ENCODE measurements at places on chromosomes 4 and X.

DNA sequence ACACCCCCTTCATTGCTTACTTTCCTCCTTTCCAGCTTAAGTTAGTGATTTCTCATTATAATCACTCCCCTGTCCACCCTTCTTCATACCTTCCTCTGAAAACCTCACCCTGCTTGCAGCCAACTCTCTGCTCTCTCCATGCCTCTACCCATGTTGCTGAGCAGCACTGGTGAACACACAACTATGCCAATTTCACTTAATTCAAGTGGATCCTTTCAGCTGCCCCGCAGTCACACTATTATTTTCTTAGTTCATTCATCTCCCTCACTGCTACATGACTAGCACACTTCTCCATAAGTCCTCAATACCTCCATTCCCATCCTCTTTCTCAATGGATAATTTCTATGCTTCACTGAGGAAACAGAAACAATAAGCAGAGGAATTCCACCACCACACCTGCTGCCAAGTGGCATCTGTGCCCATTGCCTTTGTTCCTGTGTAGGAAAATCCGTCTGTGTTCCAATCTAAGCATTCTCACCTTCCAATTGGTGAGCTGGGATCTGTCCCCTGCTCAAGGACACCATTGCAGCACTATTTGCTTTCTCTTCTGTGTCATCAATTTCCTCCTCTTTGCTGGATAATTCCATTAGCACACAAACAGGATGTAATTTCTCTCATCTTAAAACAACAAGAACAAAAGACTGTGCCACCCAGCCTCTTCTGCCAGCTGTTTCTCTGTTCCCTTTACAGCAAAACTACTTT is 25.2 kb upstream of the PRSS48 start:
- DNase-seq = no peak

DNA sequence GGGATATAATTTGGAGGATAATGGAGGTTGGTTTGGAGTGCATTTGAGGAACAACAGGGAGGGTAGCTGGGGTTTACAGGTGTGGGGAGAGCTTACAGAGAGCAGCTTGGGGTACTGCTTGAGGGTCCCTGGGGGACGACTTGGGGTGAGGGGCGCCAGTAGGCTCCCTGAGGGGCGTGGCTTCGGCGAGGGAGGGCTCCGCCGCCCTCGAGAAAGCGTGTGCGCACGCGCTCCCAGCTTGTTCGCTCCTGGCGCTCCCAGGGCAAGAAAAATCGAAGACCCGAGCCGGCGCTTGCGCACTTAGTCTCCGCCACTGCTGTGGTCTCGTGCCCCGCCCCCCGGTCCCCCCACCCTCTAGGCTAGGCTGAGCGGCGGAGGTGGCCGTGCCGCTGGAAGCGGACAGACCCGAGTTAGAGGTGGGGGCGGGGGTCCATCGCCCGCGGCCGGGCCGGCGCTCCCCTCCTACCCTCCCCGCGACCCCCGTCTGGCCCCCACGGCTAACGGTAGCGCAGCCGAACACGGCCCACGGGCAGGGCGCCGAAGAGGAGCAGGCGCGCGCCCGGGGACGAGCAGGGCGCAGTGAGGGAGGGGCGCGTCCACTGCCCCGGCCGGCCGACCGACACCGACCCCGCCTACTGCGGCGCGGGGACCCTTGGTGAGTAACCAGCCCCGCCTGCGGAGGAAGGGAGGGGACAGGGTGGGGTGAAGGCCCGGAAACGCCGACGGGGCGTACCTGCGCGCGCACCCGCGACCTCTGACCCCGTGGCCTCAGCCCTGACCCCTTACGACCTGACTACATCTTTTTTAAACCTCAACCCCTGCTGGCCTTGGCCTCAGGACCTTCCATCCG is 5.4 kb upstream of the CCDC120 start:
- peak; percentile 78 for DNase-seq

DNA sequence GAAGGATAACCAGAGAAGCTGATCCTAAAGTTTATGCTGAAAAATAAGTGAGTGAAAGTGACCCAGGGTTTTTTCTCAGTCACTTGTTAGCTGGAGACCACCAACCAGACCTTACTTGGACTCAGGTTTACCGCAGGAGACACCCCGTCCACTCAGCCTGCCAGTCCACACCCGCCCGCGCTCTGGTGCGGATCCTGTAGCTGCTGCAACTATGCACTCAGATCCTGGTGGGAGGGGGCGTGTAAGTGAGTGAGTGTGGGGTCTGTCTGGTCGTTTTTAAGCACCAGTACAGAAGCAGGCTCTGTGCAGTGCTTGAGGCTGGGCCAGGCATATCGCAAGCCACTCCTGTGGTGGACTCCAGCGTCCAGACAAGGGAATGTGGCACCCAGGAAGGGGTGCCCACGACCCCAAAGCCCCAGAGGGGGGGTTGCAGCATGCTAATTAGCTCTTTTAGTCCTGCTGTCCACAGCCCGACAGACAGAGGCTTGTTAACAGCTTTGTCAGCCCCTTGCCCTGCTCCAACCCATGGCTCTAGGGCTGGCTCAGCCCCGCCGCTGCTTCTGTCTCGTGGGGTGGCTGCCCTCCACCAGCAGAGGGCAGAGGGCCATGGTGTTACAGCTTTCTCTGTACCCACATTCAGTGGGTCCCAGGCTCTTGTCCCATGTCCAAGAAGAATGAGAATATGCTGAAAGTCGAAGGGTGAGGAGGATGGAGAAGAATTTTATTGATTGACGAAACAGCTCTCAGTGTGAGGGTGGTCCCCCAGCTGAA is 40.4 kb upstream of the PPP1R2C start:
- DNase-seq = no peak

DNA sequence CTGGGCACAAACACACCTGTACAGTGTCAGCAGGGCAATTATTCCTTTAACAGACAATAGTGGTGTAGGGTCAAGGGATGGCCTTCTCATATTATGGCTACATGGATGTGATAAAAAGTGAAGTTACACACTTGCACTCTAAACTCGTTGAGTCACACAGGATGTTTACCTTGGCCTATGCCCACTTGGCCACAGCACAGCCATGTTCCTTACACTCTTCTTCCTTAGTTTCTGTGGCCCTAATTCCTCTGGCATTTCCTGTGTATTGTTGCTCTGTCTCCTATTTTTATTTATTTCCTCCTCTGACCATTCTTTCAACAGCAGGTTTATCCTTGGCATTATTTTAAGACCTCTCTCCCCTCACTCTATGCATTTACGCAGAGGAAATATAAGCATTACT is 86.8 kb upstream of the NPFFR2 start:
- no peak for DNase-seq

- DNase-seq = no peak
Measured at GRCh38 chrX:56792270-56793111, 63.4 kb downstream of the NBDY start.

GRCh38 chrX:19256986-19257385 is 86.7 kb upstream of the PDHA1 start:
- DNase-seq = no peak

DNA sequence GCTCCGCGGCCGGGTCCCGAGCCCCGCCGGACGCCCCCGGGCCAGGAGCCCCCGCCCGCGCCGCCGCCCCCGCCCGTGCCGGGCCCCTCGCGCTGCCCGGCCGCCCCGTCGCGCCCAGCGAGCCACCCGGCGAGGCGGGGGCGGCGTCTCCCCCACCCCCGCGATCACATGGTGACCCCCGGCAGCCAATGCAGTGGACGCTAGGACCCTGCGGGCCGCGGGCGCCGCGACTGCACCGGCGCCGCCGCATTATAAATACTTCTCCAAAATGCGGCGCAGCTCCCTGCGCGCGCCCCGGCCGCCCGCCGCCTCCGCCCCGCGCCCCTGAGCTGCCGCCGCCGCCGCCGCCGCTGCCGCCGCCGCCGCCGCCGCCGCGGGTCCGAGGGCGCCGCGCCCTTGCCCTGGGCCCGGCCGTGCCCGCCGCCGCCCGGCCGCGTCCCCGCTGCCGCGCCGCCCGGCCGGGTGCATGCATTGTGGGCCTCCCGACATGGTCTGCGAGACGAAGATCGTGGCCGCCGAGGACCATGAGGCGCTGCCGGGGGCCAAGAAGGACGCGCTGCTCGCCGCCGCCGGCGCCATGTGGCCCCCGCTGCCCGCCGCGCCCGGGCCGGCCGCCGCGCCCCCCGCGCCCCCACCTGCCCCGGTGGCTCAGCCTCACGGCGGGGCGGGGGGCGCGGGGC is at the start of gene NAT8L:
Gene NAT8L, plus strand, starts transcription at position 282 of the 680 bp plus-strand sequence. Its CDS starts 185 bp downstream, at position 467.
- DNase-seq = no peak

DNA sequence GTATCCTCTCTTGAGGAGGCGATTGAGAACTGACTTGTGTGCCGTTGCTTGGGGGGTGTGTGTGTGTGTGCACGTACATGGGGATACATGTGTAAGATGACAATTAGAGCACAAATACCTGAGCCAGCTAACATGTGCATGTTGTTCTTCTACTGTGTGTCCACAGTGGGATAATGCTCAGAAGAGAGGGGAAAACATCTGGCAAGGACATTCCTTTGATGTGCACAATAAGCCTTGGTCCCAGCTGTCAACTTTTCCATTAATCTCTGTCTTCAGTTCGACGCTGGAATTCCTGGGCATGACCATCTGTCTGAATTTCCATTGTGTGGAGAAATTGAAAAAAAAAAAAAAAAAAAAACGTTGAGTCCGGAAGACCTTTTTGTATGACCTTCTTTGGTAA is 592.0 kb upstream of the GALNTL6 start:
- no peak for DNase-seq

DNA sequence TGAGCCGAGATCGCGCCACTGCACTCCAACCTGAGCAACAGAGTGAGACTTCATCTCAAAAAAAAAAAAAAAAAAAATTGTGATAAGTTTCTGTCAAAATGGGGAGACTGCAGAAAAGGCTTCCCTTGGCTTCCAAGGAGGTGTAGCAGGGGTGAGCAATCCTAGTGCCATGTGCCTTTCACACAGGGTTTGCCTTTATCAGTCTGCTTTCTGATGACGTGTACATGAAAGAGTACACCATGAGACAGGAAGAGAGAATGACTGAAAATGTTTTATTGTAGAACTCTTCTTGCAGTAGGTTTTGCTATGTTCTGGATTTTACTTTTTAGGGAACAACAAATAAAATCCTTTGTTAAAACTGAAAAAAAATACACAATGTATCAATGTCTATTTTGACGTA is 23.4 kb upstream of the ZFP42 start:
- no peak for DNase-seq

DNA sequence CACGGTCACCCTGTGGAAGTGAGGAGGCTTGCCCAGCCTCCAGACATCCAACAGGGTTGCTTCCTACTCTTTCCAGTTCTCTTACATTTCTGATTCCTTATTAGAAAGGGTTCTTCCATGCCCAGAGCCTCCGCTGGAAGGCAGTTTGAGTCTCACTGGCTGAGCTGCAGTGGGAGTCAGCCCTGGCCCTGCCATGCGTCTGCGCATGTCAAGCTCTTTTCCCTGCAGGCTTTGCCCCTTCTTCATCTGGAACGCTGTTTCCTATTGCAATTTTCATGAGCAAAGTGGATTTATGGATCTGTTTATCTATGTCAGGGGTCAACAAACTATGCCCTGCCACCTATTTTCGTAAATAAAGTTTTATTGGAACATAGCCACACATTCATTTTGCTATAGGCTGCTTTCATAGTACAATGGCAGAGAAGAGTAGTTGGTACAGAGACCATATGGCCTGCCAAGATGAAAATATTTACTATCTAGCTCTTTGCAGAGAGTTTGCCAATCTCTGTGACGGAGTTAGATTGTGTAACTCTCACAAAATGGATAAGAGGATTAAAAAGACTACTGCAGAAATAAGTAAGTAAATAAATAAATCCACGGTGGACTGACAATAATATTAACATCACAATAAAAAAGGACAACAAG is 3.9 kb upstream of the CHRNA9 start:
- DNase-seq = no peak

- DNase-seq = no peak
Measured at GRCh38 chrX:155871934-155872333, 9.2 kb upstream of the VAMP7 start.

DNA sequence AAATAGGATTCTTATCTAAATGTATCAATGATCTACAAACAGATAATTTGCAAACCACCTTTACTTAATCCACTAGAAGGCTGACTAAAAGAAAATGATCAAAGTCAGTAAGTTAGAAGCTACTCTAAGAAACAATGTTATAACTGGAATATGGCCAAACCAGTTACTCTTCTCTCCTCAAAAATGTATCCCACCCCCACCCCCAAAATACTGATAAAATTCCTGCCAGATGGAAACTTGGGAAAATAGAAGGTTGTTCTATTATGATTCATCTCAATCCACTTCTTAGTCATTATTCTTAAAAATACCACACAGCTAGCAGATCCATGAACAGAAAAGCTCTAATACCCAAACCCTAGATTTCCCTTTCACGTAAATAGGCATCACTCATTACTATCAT is 206.4 kb downstream of the KLHL13 start:
- DNase-seq = no peak

DNA sequence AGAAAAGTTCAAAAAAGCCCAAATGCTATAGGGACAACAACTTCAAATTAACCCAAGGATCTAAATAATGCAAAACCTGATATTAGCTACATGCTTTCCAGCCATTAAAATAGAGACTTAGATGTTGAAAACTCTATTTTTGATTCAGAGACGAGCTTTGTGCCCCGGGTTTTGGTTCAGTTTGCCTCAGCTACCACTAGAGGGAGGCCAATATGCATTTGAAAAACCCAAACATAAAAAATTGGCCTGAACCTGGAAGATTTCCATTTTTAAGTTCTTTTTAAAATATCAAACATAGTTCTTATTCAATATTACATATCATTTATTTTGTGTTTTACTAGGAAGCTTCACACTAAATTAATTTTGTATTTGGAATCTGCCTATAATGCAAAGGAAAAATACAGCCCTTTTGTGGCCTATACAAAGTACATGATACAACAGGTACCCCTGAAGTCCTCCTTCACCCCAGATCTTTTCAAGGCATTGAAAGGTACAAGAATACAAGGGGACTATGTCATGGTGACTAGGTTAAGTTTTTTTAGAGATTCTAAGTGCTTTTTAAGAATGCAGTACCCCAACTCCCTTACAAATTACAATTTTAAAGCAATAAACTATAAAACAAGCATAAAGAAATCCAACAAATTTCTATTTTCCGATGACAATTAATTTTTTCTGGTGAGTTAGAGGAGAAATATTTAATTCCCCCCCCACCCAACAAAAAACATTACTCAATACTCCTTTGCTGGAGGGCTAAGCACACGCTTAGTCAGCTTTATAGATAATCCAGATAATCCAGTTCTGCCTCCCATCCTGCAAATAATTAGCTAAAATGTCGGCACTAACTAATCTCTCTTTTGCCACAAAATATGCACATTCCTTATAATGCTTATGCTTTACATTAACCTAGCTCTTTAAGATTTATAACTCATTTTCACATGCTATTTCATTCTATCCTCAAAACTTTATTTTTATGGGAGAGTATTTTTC is 97.7 kb upstream of the PTPN13 start:
- DNase-seq = peak; percentile 10

DNA sequence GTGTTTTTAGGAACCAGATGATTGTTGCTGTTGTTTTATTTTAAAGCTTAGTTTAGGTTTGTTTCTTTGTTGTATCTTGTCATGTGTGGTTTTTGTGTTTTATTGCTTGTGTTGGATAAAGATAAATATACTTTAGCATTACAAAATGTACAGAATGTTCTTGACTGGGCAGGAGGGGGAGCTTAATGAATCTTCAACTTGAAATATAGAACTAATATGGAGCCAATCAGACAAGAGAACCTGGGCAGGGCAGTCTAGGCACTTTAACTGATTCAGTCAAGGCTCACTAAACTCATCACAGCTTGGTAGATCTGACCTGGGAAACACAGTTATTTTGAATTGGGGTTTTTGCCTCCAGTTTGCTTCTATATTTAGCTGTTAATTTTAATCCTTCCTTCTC is 304.2 kb downstream of the ARHGAP24 start:
- DNase-seq = no peak
